ENCODE measurements at places on chromosomes 1 and 21. TPM values are rescaled to one million over a fixed set of nuclear protein-coding genes. Genes with fewer than 3 reads are reported as not detected.

GRCh38 chr1:54624466-54625464 is 1.4 kb upstream of the FAM151A start:
- no peaks in the 10 kb centered on the region for H3K4me1 ChIP-seq
- no peaks in the 10 kb centered on the region for H3K27me3 ChIP-seq
- no peak for DNase-seq
- H3K4me3 ChIP-seq: no peak overlapping the region

- no peaks in the 10 kb centered on the region for H3K36me3 ChIP-seq
- H3K27ac ChIP-seq: no peak overlapping the region
- H3K27me3 ChIP-seq: no peaks in the 10 kb centered on the region
- no peak overlapping the region for H3K4me3 ChIP-seq
- DNase-seq: no peak
These were observed 107.0 kb downstream of the MRPS6 start for GRCh38 chr21:34180407-34180806.

GRCh38 chr1:210536254-210536961 is 207.7 kb downstream of the HHAT start:
- no peak overlapping the region for H3K4me3 ChIP-seq
- H3K27ac ChIP-seq: no peak overlapping the region
- no peaks in the 10 kb centered on the region for H3K36me3 ChIP-seq
- peaks cover 34% of the 10 kb centered on the region for H3K27me3 ChIP-seq

GRCh38 chr1:22245726-22246125 is 102.8 kb upstream of the WNT4 start:
- H3K27ac ChIP-seq: no peak overlapping the region
- peaks cover 3% of the 10 kb centered on the region for H3K4me1 ChIP-seq
- H3K4me3 ChIP-seq: no peak overlapping the region
- no peak for DNase-seq
- H3K27me3 ChIP-seq: no peaks in the 10 kb centered on the region

- DNase-seq: no peak
- no peaks in the 10 kb centered on the region for H3K36me3 ChIP-seq
- no peaks in the 10 kb centered on the region for H3K27me3 ChIP-seq
- no peak within 1 kb of the TSS for H3K27ac ChIP-seq
- no peaks in the 10 kb centered on the region for H3K4me1 ChIP-seq
- H3K4me3 ChIP-seq: no peak within 1 kb of the TSS
These were observed at the start of gene TMEM240 for GRCh38 chr1:1540090-1540817. TMEM240 (minus strand) TSS chr1:1540624; CDS start chr1:1540346, 278 bp downstream.

GRCh38 chr1:198295971-198296370 is 139.2 kb downstream of the NEK7 start:
- no peaks in the 10 kb centered on the region for H3K36me3 ChIP-seq
- H3K4me1 ChIP-seq: no peaks in the 10 kb centered on the region
- no peaks in the 10 kb centered on the region for H3K27me3 ChIP-seq
- no peak for DNase-seq
- no peak overlapping the region for H3K4me3 ChIP-seq

- no peaks in the 10 kb centered on the region for H3K27me3 ChIP-seq
- peak overlapping the region; percentile 98 for H3K27ac ChIP-seq
- peaks cover 15% of the 10 kb centered on the region for H3K36me3 ChIP-seq
These were observed 711 bp downstream of the GADD45A start for GRCh38 chr1:67685558-67686266.

GRCh38 chr1:173056365-173056764 is 5.6 kb upstream of the TNFSF18 start:
- H3K27ac ChIP-seq: no peak overlapping the region
- H3K27me3 ChIP-seq: no peaks in the 10 kb centered on the region
- H3K4me3 ChIP-seq: no peak overlapping the region
- H3K4me1 ChIP-seq: peaks cover 35% of the 10 kb centered on the region
- peaks cover 6% of the 10 kb centered on the region for H3K36me3 ChIP-seq

- no peak overlapping the region for H3K4me3 ChIP-seq
- H3K4me1 ChIP-seq: no peaks in the 10 kb centered on the region
- no peak overlapping the region for H3K27ac ChIP-seq
These were observed 63.7 kb downstream of the TTC3 start for GRCh38 chr21:37136744-37137143.

AVPR1B gene
- total RNA-seq: not detected

DNA sequence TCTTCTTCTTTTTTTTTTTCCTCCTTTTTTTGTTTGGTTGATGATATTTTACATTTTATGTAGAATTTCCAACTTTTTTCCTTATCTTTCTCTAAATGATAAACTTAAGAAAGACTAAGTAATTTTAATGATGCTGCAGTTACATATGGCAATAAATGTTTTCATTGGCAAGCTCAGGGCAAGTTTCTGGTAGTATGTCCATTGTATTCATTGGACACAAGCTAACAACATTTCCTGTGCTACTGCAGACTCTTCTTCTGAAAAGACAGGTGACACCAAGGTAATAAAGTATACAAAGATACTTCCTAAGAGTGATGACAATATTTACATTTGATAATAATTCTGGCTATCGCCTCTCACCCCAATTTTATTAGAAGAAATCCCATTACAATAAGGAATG is 219.2 kb upstream of the NFIA start:
- H3K4me1 ChIP-seq: no peaks in the 10 kb centered on the region
- no peak for DNase-seq

DNA sequence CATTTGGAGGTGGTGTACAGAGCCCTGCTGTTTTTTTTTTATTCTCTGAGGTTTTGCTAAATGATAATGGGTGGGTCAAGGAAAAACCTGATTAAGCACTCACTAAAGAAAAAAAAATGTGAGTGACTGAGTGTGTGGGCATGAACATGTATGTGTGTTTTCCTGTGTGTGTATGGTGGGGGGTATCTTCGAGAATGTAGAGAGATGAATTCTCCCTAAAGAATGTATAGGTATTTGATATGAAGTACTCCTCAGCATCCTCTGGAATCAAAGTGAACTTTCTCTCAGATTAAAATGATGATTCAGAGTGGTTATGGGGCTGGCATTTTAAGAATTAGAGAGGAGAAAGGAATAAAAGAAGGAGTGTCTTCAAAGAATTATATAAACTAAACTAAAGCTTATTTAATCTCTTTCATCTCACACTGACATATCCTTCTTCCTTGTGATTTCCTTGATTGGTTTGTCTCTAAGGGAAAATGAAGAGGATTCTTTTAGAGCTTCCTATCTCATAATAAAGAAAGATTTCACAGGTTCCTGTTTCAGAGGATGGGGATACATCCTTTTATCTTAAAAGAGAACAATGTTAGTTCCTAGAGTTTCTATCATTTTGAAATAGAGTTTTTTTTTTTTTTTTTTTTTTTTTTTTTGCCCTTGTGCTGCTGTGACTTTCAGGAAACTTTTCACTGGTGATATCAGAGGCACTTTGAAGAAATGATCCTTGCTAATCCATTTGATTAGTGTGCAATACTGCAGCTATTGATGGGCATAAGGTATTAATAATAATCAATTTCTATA is 23.9 kb downstream of the S1PR1 start:
- no peak overlapping the region for H3K4me3 ChIP-seq
- no peak overlapping the region for H3K27ac ChIP-seq
- no peaks in the 10 kb centered on the region for H3K27me3 ChIP-seq
- DNase-seq: no peak
- H3K4me1 ChIP-seq: peaks cover 14% of the 10 kb centered on the region

S100A6 gene
- 1,633 TPM for total RNA-seq

TEX38 gene
- 0.47 TPM for total RNA-seq

LDLRAD1 gene
- total RNA-seq: 0.30 TPM

ELAVL4 gene
- not detected for total RNA-seq

DNA sequence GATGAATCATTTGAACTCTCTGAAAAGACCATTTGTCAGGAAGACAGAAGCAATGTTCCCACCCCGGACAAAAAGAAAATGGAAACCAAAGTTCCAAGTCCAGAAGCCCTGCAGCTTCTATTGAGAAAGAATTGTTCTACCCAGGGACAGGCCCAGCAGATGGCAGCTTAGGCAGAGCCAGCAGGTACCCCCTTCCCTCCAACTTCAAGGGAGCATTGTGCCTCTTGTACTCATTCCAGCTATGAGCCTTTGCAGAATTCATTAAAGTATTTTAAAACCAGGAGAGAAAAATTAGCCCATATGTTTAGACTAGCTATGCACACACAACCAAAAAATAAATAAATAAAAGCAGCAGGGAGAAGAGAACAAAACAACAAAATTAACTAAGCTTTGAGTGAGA is 85.2 kb upstream of the KCND3 start:
- DNase-seq: no peak
- no peak overlapping the region for H3K4me3 ChIP-seq
- H3K36me3 ChIP-seq: no peaks in the 10 kb centered on the region
- peaks cover 26% of the 10 kb centered on the region for H3K27me3 ChIP-seq
- H3K27ac ChIP-seq: no peak overlapping the region

DNA sequence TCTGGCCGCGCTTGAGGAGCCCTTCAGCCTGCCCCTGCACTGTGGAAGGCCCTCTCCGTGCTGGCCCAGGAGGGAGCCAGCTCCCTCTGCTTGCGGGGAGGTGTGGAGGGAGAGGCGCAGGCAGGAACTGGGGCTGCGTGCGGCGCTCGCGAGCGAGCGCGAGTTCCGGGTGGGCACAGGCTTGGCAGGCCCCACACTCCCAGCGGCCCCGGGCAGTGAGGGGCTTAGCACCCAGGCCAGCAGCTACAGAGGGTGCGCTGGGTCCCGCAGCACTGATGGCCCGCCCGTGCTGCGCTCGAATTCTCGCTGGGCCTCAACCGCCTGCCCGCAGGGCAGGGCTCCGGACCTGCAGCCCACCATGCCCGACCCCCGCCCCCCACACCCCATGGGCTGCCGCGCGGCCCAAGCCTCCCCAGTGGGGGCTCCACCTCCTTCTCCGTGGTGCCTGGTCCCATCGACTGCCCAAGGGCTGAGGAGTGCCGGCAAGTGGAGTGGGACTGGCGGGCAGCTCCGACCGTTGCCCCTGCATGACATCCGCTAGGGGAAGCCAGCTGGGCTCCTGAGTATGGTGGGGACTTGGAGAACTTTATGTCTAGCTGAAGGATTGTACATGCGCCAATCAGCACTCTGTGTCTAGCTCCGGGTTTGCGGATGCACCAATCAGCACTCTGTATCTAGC is 46.0 kb downstream of the COL24A1 start:
- DNase-seq: no peak
- no peak overlapping the region for H3K27ac ChIP-seq
- H3K36me3 ChIP-seq: no peaks in the 10 kb centered on the region
- no peak overlapping the region for H3K4me3 ChIP-seq
- H3K27me3 ChIP-seq: no peaks in the 10 kb centered on the region

STUM gene
- not detected for total RNA-seq

HS2ST1 gene
- total RNA-seq: 30.1 TPM

GRCh38 chr1:169316556-169316955 is 51.0 kb downstream of the NME7 start:
- no peaks in the 10 kb centered on the region for H3K36me3 ChIP-seq
- H3K4me3 ChIP-seq: no peak overlapping the region
- DNase-seq: no peak
- H3K4me1 ChIP-seq: peaks cover 20% of the 10 kb centered on the region
- no peak overlapping the region for H3K27ac ChIP-seq
- H3K27me3 ChIP-seq: no peaks in the 10 kb centered on the region

OPTC gene
- not detected for total RNA-seq

DNA sequence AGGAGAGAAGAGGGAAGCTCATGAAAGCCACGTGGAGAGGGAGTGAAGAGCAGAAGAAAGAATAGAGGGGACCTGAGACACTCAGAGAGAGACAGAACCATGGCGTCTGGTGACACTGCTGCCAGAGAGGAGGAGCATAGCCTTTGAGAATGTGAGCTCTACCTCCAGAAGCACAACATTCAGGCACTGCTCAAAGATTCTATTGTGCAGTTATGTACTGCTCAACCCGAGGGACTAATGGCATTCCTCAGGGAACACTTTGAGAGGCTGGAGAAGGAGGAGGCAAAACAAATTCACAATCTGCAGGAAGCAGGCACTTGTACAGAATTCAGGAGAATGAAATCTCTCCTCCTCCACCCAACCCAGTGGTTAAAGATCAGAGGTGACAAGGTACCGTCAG is 45.1 kb downstream of the BTBD8 start:
- no peaks in the 10 kb centered on the region for H3K4me1 ChIP-seq
- H3K27me3 ChIP-seq: no peaks in the 10 kb centered on the region
- no peak overlapping the region for H3K4me3 ChIP-seq
- no peak overlapping the region for H3K27ac ChIP-seq
- no peaks in the 10 kb centered on the region for H3K36me3 ChIP-seq

DNA sequence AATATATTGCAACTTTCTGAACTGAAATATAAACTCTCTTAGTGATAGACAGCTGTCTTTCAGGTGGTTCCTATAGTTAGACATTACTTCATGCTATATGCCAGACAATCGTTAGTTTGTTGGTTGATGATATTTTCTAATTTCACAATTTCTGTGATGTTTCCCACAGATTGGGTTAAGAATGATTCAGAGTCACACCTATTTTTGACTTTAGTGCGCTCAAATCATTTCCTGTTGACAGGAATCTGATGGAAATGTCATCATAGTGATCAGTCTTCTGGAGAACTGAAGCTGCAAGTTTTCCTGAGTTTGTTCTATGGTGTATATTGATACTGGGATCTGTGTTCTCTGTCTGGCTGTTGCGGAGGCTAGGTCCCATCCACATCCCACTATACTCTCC is 119.7 kb downstream of the C1orf21 start:
- no peak overlapping the region for H3K27ac ChIP-seq
- no peak for DNase-seq
- H3K4me1 ChIP-seq: no peaks in the 10 kb centered on the region
- no peaks in the 10 kb centered on the region for H3K36me3 ChIP-seq

- H3K36me3 ChIP-seq: no peaks in the 10 kb centered on the region
- 0 out of 2 replicates have a peak, but pooled peaks cover 3% of the 10 kb centered on the region for H3K27me3 ChIP-seq
- no peak for DNase-seq
- no peak overlapping the region for H3K27ac ChIP-seq
These were observed 128.0 kb downstream of the ACTL8 start for GRCh38 chr1:17883136-17883535.

NR1I3 gene
- not detected for total RNA-seq

LRRC38 gene
- total RNA-seq: not detected

DNA sequence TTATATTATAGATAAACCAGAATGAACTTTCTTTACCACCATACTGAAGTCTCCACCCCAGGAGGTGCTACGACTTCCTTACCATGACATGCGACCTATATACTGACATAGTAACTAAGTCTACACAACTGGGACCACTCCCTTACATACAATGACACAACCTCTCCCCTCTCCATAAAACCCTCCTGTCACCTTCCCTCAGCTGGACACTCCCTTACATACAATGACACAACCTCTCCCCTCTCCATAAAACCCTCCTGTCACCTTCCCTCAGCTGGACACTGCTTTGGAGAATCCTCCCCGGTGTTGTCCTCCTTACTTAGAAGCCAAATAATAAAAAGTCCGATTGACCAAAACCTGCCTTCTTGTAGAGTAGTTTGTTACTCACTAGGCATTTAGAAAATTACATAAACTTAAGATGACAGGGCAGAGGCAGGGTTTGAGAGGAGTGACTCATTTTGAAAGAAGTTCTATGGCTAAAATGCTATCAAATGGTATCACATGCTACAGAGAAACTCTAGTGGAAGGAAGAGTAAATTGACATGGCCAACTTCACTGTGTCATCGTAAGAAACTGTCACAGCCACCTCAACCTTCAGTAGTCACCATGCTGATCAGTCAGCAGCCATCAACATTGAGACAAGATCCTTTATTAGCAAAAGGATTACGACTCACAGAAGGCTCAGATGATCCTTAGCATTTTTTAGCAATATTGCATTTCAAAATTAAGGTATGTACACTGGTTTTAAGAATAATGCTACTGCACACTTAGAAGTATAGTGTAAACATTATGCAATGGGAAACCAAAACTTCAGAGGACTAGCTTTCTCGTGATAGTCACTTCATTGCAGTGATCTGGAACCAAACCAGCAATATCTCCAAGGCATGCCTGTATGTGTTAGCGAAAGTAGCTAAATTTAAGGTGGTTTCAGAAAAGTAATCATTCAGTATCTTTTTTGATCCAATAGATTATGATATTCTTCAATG is 56.4 kb downstream of the AHCTF1 start:
- H3K36me3 ChIP-seq: peaks cover 30% of the 10 kb centered on the region
- DNase-seq: no peak
- H3K4me3 ChIP-seq: no peak overlapping the region
- H3K27ac ChIP-seq: no peak overlapping the region
- no peaks in the 10 kb centered on the region for H3K4me1 ChIP-seq

All from HCT116 (cell line).